ENCODE measurements at places on chromosomes 6 and 20. TPM values are rescaled to one million over a fixed set of nuclear protein-coding genes. Genes with fewer than 3 reads are reported as not detected.

GRCh38 chr6:137754866-137755265 is 112.2 kb upstream of the TNFAIP3 start:
- no peak overlapping the region for H3K4me3 ChIP-seq
- H3K4me1 ChIP-seq: peaks cover 2% of the 10 kb centered on the region
- H3K27ac ChIP-seq: no peak overlapping the region
- no peak for DNase-seq

DNA sequence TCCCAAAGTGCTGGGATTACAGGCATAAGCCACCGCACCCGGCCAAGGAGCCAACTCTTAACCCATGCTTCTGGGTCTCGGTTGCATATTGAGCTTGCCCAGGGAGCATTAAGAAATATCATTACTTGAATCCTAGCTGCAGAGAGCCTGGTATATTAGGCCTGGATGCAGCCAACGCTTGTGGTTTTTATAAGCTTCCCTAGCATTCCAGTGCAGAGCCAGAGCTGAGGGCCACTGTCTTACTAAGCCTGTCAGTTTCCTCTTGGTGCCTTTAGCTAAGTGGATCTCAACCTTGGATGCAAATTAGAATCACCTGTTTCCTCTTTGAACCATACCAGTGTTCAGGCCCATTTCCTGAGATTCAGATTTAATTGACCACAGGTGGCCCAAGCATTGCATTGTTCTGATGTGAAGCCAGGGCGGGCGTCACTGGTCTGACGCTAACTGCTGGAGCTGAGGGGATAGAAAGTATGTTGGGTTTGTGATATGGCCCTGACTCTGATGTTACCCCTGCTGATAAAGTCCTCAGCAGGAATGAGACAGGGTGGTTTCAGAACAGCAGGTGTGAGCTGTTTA is 76.3 kb downstream of the BTBD3 start:
- DNase-seq: peak; percentile 38
- H3K27ac ChIP-seq: no peak overlapping the region
- H3K4me1 ChIP-seq: peaks cover 3% of the 10 kb centered on the region
- H3K4me3 ChIP-seq: no peak overlapping the region
- H3K36me3 ChIP-seq: no peaks in the 10 kb centered on the region

The OR2B6 gene
- 0.09 TPM for total RNA-seq

The SLC25A27 gene
- total RNA-seq: 18.6 TPM

The KCNS1 gene
- total RNA-seq: 0.04 TPM

The TRAM2 gene
- 20.3 TPM for total RNA-seq

- no peak overlapping the region for H3K27ac ChIP-seq
- H3K36me3 ChIP-seq: no peaks in the 10 kb centered on the region
- peaks cover 15% of the 10 kb centered on the region for H3K4me1 ChIP-seq
- peak; percentile 42 for DNase-seq
- H3K4me3 ChIP-seq: no peak overlapping the region
- H3K27me3 ChIP-seq: no peaks in the 10 kb centered on the region
These were observed 34.0 kb upstream of the NUP153 start for GRCh38 chr6:17740559-17741220.

The SASH1 gene
- 42.2 TPM for total RNA-seq

DNA sequence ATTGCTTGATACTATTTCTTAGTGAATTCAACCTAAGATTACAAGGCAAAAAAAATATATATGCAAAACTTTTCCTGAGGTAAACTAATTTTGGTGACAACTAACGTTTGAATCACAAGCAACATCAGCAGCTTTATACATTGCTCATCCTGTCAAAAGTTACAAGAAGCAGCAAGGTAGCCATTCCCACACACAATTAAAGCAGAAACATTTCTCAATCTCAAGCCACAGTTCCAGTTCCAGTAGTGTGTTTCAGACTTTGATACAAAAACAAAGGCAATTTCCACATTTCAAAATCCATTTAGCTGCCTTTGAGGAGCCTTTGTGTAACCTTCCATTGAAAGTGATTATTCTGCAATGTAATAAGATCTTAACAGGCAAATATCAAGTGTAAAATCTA is 191.0 kb downstream of the WDR27 start:
- no peaks in the 10 kb centered on the region for H3K27me3 ChIP-seq
- H3K4me3 ChIP-seq: no peak overlapping the region
- no peaks in the 10 kb centered on the region for H3K4me1 ChIP-seq
- H3K36me3 ChIP-seq: no peaks in the 10 kb centered on the region
- no peak for DNase-seq

- H3K4me1 ChIP-seq: no peaks in the 10 kb centered on the region
- H3K27ac ChIP-seq: no peak overlapping the region
- no peaks in the 10 kb centered on the region for H3K36me3 ChIP-seq
- DNase-seq: no peak
- no peaks in the 10 kb centered on the region for H3K27me3 ChIP-seq
- H3K4me3 ChIP-seq: no peak overlapping the region
These were observed 54.2 kb upstream of the TRIM26 start for GRCh38 chr6:30267423-30267822.

The PIGU gene
- total RNA-seq: 13.1 TPM

GRCh38 chr20:23265226-23265625 is 85.4 kb upstream of the NXT1 start:
- H3K4me3 ChIP-seq: no peak overlapping the region
- H3K4me1 ChIP-seq: no peaks in the 10 kb centered on the region
- H3K27me3 ChIP-seq: no peaks in the 10 kb centered on the region
- H3K36me3 ChIP-seq: no peaks in the 10 kb centered on the region

DNA sequence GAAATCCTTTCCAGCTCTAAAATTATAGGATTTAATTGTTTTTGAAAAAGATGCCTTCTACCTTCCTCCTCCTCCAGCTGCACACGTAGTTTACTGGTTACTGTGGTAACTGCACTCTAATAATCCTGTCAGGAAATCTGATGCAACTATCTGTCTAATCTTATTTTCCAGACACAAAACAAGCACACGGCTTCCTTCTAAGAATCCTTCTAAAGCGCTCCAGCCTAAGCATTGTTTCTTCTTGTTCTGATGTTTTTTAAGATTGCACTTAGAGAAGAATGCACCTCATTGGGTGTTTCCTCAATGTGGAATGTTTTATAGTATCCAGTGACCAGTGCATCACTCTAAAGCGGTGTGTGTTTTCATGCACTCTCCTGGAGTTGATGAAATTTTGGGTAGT is 63.6 kb downstream of the CARMIL1 start:
- H3K27ac ChIP-seq: no peak overlapping the region
- H3K4me3 ChIP-seq: no peak overlapping the region
- H3K4me1 ChIP-seq: no peaks in the 10 kb centered on the region
- DNase-seq: peak; percentile 77
- no peaks in the 10 kb centered on the region for H3K36me3 ChIP-seq

- DNase-seq: no peak
- H3K4me3 ChIP-seq: no peak overlapping the region
- no peaks in the 10 kb centered on the region for H3K36me3 ChIP-seq
These were observed 253.0 kb upstream of the TBX18 start for GRCh38 chr6:85017352-85017751.

DNA sequence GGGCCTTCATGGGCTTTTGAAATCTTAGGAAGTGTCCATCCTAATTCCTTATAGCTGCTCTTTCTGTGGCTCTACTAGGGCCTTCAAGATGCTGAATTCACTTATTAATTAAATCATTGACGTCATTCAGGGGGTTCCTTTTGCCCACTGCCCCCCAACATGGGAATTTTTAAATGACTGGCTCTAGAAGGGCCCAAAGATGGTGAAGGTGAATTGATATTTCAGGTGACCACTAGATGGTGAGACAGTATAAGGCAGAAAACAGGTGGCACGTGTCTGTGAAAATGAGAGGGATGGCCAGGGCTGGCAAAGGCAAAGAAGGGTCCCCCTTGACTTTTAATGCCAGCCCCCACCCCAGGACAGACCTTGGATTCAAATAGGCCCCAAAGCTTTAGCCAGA is 11.8 kb downstream of the GNAS start:
- H3K27ac ChIP-seq: no peak overlapping the region
- no peaks in the 10 kb centered on the region for H3K4me1 ChIP-seq
- peaks cover under 1% of the 10 kb centered on the region for H3K27me3 ChIP-seq
- peaks cover 38% of the 10 kb centered on the region for H3K36me3 ChIP-seq
- no peak overlapping the region for H3K4me3 ChIP-seq

The GSTA2 gene
- not detected for total RNA-seq

- H3K36me3 ChIP-seq: no peaks in the 10 kb centered on the region
- H3K4me1 ChIP-seq: peaks cover 16% of the 10 kb centered on the region
- no peak overlapping the region for H3K4me3 ChIP-seq
These were observed 329.7 kb downstream of the BTBD9 start for GRCh38 chr6:38310061-38310460.

DNA sequence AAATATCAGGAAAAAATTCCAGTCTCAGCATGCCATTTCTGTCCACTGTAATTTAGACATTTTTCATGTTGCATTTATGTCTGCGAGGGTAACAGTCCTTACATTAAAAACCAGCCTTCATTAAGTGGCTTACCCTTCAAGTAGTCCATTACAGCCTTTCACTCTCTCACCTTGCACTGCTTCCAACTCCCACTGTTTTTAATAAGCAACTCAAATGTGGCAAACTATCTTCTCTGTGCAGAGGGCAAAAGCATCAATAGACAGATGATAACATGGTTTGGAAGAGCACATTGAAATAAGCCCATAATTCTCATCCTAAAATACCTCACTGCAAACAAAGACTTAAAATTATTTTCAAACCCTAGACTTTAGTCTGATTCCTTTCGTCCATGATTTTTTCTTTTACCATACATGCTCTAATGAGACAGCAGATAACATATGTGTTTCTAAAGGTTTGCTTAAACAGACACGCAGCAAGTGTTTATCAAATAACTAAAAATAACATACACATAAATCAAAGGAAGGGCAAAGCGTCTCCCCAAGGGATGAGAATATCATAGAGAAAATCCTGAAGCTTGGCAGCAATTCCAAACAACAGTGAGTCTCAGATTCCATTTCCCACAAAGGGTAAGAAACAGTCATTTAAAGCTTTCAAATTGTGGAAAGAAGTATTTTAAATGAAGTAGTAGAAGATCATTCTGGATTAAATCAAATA is 130.4 kb downstream of the PTPRK start:
- no peak overlapping the region for H3K4me3 ChIP-seq
- H3K36me3 ChIP-seq: no peaks in the 10 kb centered on the region
- H3K27me3 ChIP-seq: no peaks in the 10 kb centered on the region
- DNase-seq: no peak

The TRIM27 gene
- total RNA-seq: 47.7 TPM

DNA sequence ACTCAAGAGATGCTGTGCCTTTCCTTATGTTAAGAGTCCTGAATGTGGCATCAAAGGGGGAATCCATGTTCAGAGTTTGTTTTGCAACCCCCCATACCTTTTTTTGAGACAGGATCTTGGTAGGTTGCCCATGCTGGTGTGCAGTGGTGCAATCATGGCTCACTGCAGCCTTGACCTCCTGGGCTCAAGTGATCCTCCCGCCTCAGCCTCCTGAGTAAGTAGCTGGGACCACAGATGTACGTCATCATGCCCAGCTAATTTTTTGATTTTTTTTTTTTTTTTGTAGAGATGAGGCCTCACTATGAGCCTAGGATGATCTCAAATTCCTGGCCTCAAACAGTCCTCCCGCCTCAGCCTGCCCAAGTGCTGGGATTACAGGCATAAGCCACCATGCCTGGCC is 16.5 kb downstream of the PTPRA start:
- no peak for DNase-seq
- no peaks in the 10 kb centered on the region for H3K27me3 ChIP-seq
- H3K27ac ChIP-seq: no peak overlapping the region
- H3K36me3 ChIP-seq: no peaks in the 10 kb centered on the region
- H3K4me3 ChIP-seq: no peak overlapping the region
- no peaks in the 10 kb centered on the region for H3K4me1 ChIP-seq

- H3K4me3 ChIP-seq: no peak overlapping the region
- no peak overlapping the region for H3K27ac ChIP-seq
- no peaks in the 10 kb centered on the region for H3K4me1 ChIP-seq
These were observed 128.8 kb downstream of the PLCB1 start for GRCh38 chr20:8260837-8261251.

- H3K27me3 ChIP-seq: peaks cover 14% of the 10 kb centered on the region
- no peaks in the 10 kb centered on the region for H3K36me3 ChIP-seq
- peaks cover 3% of the 10 kb centered on the region for H3K4me1 ChIP-seq
- no peak overlapping the region for H3K4me3 ChIP-seq
- no peak overlapping the region for H3K27ac ChIP-seq
- no peak for DNase-seq
These were observed 299.8 kb downstream of the LRFN2 start for GRCh38 chr6:40287296-40287850.

DNA sequence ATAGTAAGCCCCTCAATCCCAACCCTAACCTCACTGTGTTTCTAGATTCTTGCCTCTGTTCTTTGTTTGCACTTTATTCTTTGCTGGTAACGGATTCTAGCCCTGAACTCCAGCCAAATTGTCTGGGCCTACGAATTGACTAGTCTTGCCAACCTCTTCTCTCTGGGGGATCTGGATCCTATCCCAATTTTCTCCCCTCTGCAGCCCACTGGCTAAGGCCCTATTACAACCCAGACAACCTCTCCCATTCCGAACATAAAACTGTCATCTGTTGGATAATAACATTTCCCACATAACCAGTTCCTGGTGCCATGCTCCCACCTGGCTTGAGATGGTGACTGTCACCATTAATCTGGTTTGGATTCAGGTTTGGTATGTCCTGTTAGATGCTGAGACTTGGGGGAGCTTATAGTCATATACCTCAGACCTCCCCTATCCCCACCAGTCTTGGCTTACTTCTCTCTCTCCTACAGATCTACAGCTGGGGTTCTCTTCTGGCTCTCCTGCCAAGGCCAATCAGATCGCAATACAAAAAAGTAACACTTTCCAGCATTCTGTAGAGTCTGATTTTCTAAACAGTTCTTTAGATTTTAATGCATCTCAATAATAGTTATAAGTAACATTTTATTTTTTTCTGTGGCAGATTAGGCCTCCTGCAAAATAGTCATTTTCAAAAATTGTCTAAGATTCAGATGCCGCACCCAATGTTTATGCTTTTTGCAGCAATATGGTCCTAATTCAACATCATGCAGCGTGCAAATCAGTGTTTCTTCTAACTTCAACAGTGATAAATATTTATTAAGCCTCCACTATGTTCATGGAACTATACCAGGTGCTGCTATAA is 29.8 kb upstream of the AHI1 start:
- no peak overlapping the region for H3K4me3 ChIP-seq
- H3K27ac ChIP-seq: peak overlapping the region; percentile 72
- peak; percentile 86 for DNase-seq
- H3K36me3 ChIP-seq: no peaks in the 10 kb centered on the region

- no peak overlapping the region for H3K4me3 ChIP-seq
- no peak for DNase-seq
- no peaks in the 10 kb centered on the region for H3K36me3 ChIP-seq
- H3K4me1 ChIP-seq: peaks cover 2% of the 10 kb centered on the region
- H3K27ac ChIP-seq: no peak overlapping the region
These were observed 7.1 kb upstream of the NKX2-2 start for GRCh38 chr20:21520702-21521595.
